NCI-H2081 treated with DMSO at 0.1 percent for 48 hours (cell line): ENCODE measurements at places on chromosomes 2 and 18.

- no peak for DNase-seq
These were observed 119.5 kb downstream of the RAD51AP2 start for GRCh38 chr2:17398770-17399169.

- DNase-seq: no peak
These were observed 205 bp downstream of the TET3 start for GRCh38 chr2:73984922-73985307.

GRCh38 chr2:85537600-85538506 is 1.1 kb upstream of the MAT2A start:
- no peak for DNase-seq

- DNase-seq: no peak
These were observed 33.1 kb upstream of the PMAIP1 start for GRCh38 chr18:59866551-59867269.

DNA sequence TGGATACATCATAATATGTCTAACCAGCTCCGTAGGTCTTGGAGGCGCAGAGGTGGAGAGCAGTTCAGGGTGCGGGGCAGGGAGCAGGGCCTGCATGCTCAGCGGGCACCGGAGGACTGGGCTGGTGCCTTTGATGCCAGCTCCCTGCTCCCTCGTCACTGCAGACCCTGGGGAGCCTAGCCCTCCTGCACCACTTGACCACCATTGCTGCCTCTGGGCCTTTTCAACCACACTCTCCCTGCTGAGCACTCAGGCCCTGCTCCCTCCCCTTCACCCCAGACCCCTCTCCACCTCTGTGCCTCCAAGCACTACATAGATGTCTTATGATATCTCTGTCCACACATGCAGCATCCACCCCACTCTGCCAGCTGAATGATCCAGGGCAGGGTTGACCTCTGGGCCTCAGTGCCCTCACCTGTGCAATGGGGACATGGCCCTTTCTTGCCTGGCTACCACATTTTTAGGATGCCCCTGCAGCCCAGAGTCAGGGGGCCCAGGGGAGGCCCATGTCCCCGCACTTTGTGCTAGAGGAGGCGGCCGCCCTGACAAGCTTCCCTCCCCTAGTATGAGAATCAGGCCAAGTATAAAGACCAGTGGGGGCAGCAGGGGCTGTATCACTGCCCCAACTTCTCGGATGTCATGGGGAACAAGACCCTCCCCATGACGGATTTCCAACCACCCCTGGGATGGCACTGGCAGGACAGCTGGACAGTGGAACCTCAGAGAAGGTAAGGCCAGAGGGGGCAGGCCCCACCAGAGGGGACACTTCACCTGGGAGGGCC is 46.3 kb downstream of the FER1L5 start:
- DNase-seq: no peak

DNA sequence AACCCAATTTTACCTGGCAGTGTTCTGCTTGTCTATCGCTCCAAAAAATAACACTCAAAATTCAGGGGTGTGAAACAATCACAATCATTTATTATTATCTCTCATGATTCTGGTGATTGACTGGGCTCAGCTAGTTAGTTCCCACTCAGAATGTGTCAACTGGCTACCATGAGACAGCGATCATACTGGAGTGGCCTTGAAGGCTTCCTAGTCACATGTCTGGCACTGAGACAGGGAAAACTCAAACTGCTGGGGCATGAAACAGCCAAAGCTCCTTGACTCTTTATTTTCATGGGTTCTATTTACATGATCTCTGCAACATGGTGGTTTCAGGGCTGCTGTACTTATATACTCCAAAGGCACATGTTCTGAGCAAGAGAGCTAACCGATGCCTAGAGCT is 6.2 kb upstream of the ANXA4 start:
- DNase-seq: no peak

DNA sequence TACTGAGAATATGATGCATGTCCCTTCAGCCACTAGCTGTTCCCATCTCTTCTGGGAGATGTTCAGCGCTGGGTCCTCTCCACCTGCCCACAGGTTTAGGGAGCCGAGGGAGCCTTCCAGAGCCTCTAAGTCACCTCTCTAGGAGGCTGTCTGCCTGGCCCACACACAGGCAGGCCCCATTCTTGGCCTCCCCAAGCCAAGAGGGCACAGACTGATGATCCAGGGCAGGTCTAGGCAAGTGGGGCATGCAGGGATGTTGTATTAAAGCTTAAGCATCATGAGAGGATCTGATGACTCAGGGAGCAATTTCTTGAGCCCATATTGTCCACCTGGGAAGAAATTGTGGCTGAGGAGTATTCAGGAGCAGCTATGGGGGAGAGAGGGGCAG is 19.9 kb downstream of the TMSB10 start:
- no peak for DNase-seq

DNA sequence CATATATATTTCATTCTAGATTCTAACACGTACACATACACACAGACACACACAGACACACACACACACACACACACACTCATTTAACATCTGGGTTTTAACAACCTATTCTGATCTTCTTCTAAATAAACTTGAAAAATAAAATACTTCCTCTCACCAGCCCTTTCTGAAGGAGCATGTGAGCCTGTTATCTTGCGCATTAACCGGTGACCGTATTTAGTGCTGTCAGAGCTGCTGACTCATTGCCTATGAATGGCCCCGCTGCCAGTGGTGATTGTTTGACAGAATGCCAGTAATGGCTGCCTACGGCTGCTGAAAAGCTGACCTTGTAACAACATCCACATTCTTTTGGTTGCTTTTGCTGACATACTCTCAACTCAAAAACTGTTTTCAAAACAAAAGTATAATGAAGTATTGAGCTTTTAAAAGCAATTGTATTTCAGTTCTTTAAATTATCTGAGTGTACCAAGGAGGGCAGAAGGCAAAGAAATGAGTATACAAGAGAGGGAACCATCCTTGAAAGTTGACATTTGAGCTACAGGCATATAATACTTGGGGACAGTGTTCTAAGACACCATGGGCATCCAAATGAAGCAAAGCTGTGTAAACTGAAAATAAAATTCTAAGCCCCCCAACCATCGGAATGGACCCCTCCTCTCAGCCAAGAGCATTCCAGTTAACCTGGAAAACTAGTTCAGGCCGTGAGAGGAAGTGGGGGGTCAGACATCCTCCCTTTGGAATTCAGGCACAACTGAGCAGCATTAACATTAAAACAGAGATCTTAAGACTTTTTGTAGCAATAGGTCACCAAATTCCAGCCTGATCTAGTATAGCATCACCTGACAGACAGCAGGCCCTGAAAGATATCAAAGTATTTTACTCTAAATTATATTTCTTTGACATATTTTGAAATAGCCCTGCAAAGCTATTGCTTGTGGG is 50.2 kb upstream of the DTNA start:
- peak; percentile 31 for DNase-seq

GRCh38 chr2:132415915-132416722 is 486 bp upstream of the GPR39 start:
- no peak for DNase-seq

DNA sequence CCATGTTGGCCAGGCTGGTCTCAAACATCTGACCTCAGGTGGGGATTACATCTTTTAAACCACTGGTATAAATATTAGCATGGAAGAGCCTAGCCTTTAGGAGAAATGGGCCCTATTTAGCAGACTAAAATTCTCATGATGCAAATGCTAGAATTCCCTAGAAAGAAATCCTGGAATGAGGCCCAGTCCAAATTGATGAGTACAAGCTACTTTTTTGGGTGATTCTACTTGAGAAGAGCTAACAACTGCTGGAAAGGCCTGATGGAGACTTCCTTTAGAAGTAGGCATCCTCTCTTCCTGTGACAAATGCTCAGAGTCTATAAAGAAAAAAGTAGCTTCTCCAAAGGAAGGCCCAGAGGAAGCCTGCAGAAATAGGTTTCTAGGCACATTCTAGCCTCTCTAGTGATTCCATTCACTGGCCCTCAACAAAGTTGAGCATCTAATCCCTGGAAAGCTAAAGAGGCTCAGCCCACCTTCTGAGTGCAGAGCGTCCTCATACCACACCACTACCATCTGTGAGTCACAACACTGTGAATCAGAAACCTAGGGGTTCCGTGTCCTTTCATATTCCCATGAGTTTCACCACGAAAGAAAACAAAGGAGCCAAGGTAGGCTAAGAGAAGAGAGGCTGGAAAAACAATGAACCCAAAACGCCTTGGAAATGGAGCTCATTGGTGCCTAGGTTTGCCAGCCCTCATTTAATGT is 183.1 kb downstream of the C1D start:
- no peak for DNase-seq

- DNase-seq: no peak
These were observed 1.3 kb downstream of the NEUROD1 start for GRCh38 chr2:181678861-181679543.
